ENCODE measurements at places on chromosomes 6 and 20.

- DNase-seq = peak; percentile 100
Measured at GRCh38 chr6:53615633-53616449, 49.7 kb downstream of the KLHL31 start.

- no peak for DNase-seq
Measured at GRCh38 chr6:46050845-46051405, 35.3 kb upstream of the CLIC5 start.

GRCh38 chr20:25274481-25274880 is 26.6 kb downstream of the PYGB start:
- DNase-seq = no peak

DNA sequence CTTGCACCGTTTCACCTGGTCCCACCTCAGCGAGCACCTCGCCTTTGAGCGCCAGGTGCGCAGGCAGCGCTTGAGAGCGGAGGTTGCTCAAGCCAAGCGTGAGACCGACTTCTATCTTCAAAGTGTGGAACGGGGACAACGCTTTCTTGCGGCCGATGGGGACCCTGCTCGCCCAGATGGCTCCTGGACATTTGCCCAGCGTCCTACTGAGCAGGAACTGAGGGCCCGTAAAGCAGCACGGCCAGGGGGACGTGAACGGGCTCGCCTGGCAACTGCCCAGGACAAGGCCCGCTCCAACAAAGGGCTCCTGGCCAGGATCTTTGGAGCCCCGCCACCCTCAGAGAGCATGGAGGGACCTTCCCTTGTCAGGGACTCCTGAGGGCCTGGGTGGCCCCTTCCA is 1.5 kb downstream of the ABT1 start:
- no peak for DNase-seq

- DNase-seq = no peak
Measured at GRCh38 chr20:62726276-62726675, 17.6 kb downstream of the NTSR1 start.

GRCh38 chr6:78810146-78810545 is 57.2 kb upstream of the IRAK1BP1 start:
- peak; percentile 42 for DNase-seq

DNA sequence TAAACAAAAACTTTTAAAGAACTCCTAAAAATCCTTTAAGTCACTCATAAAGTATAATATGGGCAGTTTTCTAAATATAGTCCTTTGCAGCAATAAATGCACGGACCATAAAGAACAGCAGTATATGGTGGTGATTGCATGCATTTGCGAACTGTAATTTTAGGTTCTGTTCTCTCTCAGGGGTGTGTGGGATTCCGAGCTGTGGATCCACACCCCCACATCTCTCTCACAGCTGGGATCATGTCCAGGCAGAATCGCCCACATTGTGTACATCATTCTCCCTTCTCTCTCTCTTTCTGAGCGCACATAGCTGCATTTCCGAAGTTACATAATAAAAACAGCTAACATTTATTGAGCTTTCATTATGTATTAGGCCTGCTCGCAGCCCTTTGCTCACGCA is 28.6 kb downstream of the SLC52A3 start:
- no peak for DNase-seq

DNA sequence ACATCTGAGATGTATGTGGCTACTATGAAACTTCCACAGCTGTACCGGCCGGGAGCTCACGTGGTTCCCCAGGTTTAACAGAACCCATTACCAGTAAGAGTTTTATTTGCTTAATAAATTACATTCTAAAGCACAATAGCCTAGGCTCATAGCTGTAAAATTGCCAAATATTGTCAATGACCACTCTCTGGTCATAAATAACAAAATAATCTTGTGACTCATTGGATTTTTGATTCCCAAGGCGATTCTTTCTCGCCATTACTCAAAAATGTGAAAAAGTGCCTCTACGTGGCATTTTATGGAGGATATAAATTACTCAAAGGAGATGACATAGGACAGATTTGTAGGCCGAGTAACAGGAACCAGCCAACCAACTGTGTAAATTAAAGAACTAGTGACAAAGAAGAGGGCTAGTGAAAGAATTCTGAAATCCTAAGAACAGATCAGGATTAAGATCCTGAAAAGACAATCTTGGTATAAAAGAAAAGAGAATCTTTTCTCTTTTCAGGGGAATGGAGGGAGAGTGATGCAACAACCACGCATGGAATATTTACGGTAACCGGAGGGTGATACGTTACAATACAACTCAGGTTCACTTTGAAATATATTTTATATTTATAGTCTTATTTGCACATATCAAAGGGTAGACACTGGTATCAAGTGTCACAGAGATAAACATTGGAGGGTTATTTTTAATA is 199.7 kb downstream of the FOXC1 start:
- DNase-seq = no peak
